ENCODE measurements at places on chromosomes 7 and 10.
A peak's percentile ranks its signal among the peaks of the same experiment; 100 is the strongest.

DNA sequence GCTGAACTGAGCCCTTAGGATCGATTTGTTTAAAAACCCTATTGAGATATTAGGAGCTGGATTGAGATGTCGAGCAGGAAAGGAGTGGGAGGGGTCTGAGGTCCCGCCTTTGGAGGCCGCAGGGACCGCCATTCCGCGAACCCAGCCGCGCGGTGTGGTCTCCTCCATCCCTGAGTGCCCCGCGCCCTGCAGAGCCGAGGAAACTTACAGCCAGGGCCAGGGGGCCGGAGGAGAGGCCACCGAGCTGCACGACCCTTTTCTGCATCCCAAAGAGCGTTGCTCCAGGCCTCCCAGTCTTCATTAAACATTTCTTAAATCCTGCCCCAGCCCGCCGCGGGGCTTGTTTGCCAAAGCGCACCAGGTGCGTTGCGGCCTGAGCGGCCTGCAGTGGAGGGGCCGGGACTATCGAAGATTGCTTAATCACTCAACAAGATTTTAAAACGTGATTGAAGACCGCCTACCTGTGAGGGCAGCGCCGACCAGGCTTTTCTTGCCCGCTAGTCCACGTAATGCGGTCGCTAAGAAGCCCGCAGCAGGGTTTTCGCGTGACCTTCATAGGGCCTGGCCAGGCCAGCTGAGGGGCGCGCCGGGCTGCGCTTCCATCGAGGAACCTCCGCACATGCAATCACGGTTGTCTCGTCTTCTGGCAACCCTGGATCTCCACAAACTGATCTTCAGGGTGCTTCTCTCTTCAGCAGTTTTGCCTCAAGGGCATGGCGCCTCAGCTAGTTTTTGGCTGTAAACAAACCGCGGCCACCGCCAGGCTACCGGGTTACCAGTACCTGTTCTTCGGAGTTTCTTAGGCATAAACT lies 2.0 kb upstream of the CTBP2 start:
- DNase-seq, result no peak

- no peak for DNase-seq
Observed at GRCh38 chr7:46839651-46840050, 742.3 kb downstream of the TNS3 start.

- DNase-seq, result no peak
Observed at GRCh38 chr10:131312478-131312836, 936 bp upstream of the TCERG1L start.

- no peak for DNase-seq
Observed at GRCh38 chr10:124943301-124944092, 1.6 kb downstream of the ZRANB1 start.

DNA sequence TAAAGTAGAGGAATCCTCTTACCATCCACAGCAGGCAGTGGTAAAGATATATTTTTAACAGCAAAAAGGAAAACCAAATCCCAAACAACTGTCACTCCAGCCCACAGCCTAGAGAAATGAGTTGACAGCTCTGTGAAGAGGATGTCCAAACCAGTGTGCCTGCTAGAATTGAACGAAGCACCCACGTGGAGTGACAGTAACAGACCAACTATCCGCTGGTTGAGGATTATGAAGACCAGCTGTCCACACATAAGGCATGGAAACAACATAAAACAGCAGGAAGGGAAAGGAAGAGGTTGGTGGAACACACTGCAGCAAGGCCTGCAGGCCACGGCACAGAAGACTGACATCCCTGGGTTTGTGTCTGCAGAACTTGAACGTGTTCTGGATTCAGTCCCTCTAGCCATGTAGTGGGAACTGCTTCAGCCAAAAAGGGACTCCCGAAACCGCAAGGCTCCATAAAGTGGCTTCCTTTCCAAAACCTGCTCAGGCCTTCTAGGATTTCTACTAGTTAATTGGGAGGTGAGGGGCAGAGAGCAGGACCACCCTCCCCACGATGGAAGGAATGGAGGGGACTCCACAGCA lies 324.4 kb downstream of the BICC1 start:
- DNase-seq, result no peak

DNA sequence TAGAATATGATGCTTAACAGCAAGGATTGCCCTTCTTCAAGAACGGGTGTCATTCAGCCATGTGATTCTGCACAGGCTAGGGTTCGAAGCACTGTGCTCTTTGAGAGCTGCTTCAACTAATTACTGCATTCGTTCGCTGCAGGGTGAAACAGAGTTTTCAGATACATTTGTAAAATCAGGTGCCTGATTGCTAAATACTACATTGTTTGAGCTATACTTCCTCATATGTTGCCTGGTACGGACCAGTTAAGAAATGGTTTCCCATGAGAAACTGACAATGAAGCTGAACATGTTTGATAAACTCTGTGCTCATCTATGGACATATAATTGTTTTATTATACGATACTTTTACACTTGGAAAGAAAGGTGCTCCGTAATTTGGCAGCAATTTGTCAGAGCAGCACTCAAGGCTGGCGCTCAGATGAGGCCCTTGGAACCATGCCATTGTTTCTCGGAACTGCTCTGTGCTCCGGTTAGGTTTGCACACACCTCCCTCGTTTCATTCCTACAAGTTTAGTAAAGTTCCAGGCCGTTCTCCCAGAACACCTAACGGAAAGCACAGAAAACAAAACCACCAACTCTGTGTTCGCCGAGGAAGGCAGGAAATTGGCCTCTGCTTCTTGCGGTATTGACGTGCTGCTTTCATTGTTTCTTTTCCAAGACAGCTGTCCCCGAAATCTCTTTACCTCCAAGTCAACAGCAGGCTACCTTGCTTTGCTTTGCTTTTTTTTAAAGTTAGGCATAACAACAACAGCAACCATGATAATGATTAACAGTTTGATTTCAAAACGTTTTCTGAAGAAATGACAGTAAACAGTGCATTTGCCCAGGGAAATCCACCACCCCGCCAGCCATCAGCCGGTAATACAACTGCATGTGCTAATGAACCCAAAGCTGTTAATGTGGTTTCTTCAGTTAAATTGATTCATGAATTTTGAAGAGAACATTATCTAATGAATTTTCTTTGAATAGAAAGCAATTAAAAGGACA lies 206.9 kb downstream of the EBF3 start:
- no peak for DNase-seq

- no peak for DNase-seq
Observed at GRCh38 chr7:47666164-47666862, 84.4 kb upstream of the TNS3 start.

DNA sequence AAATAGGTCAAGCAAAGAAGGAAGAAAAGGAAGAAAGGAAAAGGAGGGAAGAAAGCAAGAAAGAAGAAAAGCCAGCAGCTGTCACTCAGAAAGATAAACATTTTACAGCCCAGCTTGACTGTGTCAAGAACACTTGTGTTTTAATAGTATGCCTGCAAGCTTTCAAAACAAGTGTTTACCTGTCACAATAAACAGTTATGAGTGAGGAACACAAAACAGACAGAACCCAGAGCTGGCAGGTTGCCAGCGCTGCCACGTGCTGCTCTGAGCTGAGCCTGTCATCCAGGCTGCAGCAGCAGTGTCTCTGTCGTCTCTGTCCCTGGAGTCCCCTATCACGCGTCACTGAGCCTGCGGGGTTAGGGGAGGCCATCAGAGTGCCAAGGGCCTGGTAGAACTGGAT lies 827.6 kb upstream of the AUTS2 start:
- DNase-seq, result no peak

GRCh38 chr10:75860009-75860408 lies 428.6 kb downstream of the LRMDA start:
- no peak for DNase-seq

DNA sequence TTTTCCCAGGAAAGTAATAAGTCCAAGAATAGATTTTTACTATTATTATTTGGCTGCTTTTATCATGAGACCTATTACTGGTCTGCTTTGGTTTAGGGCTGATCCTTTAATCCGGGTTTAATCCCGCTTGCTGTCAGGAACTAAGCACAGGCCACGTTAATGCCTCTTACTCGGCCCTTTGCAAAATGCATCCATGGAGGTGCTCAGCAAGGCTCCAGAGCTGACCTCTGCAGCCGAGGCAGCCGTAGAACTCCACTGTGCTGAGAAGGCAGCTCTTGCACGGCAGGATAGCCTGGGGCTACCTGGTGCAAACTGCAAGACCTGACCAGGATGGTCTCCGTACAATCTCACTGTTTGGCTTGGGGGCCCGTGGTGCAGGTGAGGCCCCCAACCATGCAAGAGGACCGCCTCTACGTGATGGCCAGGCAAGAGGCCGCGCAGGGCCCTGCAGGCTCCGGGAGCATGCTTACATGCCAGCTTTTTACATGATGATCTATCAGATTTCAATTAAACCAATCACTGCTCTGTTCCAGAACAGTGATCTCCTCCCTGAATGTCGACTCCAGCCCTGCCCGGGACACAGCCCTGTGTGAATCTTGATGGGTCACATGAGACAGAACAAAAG lies 10.4 kb upstream of the CALML3 start:
- no peak for DNase-seq

- no peak for DNase-seq
Observed at GRCh38 chr10:24382979-24383663, 174.2 kb downstream of the KIAA1217 start.

- no peak for DNase-seq
Observed at GRCh38 chr10:104424719-104425118, 71.1 kb downstream of the CFAP58 start.

DNA sequence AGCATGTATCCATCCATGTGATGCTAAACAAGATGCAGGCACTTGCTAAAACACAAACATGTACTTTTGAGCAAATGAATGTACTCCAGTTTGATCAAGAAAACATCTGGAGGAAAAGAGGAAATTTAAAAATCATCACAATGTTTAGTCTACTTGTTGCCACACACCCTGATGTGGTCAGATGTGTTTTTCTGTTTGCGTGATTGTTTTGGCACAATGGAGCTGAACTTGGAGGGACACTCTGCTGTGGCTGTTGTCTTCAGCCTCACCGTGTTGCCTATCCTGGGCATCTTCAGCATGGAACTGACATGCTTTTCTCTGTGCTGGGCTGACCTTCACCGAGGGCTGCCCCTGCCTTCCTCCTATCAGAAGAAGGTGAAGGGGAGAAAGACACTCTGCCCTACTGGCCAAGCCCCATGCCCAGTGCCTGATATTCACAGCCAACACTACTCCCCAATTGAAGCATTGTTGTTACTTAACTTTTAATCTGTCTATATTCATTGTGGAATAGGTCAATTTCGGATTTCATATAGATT lies 268.3 kb upstream of the IGFBP3 start:
- DNase-seq, result no peak

DNA sequence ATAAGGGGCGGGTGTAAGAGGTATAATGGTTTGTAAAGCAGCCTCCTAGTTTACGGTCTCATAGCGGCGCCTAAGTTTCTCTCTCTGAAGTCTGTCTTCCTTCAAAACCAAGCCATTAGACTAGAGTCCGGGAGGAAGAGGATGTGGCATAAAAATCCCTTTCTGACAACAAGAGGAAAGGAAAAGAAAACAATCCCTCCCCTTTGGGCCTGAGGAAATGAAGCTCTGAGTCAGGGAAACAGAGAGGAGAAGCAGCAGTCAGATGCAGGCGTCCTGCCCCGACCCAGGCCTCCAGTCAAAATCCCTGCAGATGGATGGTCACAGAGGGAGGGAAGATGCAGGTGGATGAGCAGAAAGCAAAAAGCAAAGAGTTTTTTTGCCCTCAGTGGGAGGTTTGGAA lies 23.7 kb downstream of the PARP12 start:
- no peak for DNase-seq

- DNase-seq, result no peak
Observed at GRCh38 chr7:40531956-40532355, 397.2 kb downstream of the SUGCT start.

DNA sequence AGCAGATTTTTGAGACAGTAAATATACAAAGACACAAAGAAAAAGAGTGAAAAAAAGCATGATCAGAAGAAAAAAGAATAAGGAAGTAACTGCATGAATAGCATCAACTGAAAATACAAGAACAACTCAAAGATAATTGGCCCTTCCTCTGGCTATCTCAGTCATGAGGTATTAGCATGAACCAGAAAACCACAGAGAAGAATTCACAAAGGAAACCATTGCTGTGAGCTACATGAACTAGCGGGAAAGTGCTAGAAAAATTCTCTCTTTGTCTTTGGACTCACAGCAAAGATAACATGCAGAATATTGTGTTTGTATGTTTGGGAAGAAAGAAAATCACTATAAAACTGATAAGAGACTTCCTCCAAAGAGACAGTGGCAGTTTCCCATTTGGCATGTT lies 82.9 kb downstream of the SORCS1 start:
- no peak for DNase-seq

DNA sequence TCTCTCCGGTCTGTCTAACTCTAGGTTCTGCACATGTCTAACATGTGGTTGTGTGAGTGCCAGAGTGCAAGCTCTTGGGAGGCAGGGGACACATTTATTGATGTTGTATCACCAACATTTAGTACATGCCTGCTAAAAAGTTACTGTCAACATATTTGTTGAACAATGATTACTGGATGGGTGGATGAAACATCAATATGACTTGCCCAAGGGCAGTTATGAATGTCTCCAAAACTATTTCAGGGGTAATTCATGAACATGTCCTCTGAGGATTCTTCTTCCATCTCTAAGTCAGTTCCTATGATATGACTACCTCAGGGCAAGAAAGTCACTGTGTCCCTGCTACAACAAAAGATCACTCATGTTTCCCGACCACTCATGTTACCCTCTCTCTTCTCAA lies 91.3 kb upstream of the STEAP1B start:
- no peak for DNase-seq

GRCh38 chr7:143381427-143382125 lies 431 bp downstream of the ZYX start:
- no peak for DNase-seq

GRCh38 chr10:82982110-82982608 lies 1107.2 kb downstream of the NRG3 start:
- no peak for DNase-seq

GRCh38 chr10:28215930-28216329 lies 86.9 kb downstream of the MPP7 start:
- DNase-seq, result no peak

- peak; percentile 59 for DNase-seq
Observed at GRCh38 chr10:110226543-110226925, 19.1 kb downstream of the MXI1 start.

- no peak for DNase-seq
Observed at GRCh38 chr10:52453501-52453900, 139.4 kb downstream of the DKK1 start.

- no peak for DNase-seq
Observed at GRCh38 chr7:142803901-142804300, 33.1 kb downstream of the PRSS2 start.

- no peak for DNase-seq
Observed at GRCh38 chr7:45691155-45691656, 117.0 kb downstream of the ADCY1 start.
